ENCODE measurements at places on chromosomes 4 and X. TPM values are rescaled to one million over a fixed set of nuclear protein-coding genes. Genes with fewer than 3 reads are reported as not detected.

The IL9R gene
- total RNA-seq = not detected

The WNK3 gene
- 2.7 TPM for total RNA-seq

The KIT gene
- 6.0 TPM for total RNA-seq

The FUNDC1 gene
- total RNA-seq = 7.2 TPM

Data from omental fat pad (tissue), 4 donors.